GF-D8 (cell line): ENCODE measurements at places on chromosomes 3 and 15.

DNA sequence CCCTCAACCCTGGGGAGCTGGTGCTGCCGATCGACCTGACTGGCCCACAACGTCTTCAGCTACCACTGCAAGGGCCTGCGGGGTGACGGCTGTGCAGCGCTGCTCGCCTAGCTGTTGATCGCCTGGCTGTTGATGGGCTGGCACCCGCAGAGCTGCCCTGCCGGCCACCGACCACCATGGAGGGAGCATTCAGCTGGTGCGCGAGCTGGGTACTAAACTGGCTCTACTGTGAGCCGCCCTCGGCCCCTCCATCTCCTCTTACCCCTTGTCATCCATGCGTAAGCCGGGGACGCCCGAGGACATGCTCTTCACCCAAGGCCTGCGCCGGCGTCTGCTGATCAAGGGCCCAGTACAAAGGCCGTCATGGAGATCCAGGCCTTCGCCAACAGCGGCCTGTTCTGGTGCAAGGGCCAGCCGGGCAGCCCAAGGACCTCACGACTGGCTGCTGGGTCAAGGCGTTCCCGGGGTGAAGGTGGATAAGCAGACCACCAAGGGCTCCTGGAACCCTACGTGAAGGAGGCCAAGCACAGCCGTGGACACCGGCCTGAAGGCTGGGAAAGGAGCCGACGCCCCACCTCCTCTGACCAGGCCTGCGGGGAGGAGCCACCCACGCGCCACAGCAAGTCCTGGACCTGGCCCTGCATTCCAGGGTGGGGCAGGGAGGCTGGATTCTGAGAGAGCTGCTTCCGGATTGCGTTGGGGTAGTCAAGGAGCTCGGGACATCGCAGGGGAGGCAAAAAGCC, 46.9 kb downstream of the SFMBT1 start:
- DNase-seq = no peak

DNA sequence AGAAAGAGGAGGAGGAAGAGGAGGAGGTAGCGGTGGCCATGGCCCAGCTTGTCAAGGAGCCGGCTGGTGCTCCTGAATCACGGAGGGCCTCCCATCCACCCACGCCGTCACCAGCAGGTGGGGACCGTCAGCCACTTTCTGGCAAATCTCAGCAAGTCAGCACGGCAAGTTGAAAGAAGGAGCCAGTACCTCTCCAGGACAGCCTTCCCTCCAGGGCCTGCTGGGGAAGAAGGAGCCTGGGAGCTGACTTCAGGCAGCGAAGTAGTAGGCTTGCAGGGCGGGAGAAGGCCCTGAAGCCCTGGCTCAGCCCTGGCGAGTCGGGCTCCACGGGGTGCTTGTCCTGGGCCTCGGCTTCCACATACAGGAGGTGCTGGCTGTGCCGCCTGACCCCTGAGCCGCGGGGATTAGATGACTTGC, 99.2 kb upstream of the TRPM1 start:
- DNase-seq = no peak

DNA sequence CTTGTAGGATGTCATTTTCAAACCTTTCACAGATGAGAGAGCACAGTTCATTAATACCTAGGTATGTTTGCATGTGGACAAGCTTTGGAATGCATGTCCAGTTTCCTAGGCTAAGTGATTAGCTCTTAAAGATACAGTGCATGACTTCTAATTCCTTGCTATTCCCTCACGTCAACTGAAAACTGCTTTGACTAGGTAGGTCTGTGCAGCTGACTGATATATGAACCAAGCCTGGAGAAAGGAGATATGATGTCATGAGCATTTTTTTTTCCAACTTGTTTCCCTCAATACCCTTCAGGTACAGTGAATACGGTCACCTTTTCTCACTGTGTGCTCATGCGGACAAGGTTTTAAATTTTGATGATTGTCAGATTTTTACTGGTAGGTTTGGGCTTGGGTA, 41.6 kb upstream of the TASOR start:
- DNase-seq = no peak

- DNase-seq = no peak
Observed at GRCh38 chr3:43921056-43921648, 230.4 kb downstream of the ABHD5 start.

GRCh38 chr3:38111696-38112377, 25.1 kb downstream of the ACAA1 start:
- DNase-seq = no peak

DNA sequence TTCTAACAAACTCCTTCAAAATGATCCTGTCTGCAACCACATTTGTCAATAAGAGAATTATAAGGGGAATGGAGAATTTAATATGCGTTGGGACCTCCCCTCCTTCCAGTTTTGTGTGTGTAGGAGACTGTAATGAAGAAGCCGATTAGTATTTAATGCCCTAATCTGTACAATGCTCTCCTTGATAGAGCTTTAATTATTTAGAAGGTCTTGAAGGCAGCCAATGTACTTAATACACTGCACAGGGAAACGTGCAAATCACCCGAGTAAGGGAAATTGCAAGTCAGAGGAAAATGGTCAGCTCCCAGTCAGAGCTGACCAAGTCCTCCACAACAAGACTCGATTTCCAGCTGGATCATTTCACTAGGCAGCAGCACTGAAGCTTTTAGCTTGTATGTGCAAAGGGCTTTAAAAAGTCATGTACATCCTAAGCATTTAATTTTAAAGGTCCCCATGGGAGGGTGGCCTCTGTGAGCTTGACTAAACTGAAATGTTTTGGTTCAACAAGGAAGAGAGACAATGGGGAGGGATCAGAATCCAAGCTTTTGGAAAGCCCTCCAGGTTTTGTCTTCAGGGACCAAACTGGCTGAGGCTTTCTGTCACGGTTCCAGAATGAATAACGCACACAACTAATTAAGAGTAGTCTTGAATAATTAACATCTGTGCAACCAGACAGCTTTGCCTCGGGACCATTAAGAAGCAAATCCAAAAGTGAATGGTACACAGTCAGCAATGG, 159.8 kb upstream of the MITF start:
- DNase-seq = no peak

DNA sequence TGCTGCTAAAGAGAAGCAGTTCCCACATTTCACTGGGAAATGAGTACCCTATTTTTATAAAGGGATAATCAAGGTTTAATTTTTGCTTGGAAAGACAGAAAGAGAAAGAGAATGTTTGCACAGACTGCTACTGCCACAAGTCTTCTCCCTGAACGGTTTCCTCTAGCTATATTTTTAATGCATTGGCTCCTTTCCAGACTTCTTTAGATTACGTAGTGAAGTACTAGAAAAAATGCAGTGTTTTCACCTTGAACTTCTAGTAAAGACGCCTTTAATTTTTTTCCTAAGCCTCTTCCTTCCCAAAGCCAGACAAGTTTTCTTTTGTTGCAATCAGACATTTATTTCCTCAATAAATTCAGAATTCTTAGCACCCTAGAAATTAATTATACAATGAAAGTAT, 248.3 kb upstream of the CCDC54 start:
- DNase-seq = no peak

- DNase-seq = no peak
Observed at GRCh38 chr15:87287156-87287555, 969.4 kb downstream of the NTRK3 start.

DNA sequence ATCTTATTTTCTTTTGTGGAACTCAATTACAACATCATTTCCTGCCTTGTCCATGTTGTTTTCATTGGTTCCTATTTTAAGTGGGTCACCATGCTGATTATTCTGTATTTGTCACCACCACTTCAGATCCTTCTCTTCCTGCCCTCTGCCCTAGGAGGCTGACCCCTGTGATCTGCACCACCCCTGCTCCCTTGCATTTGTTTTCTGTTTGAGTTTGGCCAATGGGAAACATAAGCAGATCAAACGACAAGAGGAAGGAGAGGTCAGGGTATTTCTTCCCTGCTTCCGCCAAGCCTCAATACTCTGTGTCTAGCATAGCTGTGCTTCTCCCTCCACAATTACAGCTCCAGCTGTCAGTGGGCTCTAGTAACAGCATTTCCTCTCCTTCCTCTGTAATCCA, 71.6 kb downstream of the IMPG2 start:
- no peak for DNase-seq

- no peak for DNase-seq
Observed at GRCh38 chr3:80192936-80193335, 425.1 kb upstream of the ROBO1 start.

GRCh38 chr3:192675958-192676649, 51.2 kb downstream of the FGF12 start:
- no peak for DNase-seq

- DNase-seq = no peak
Observed at GRCh38 chr3:133393204-133393603, 6.7 kb upstream of the BFSP2 start.

- peak; percentile 53 for DNase-seq
Observed at GRCh38 chr3:157174290-157174648, 14.3 kb upstream of the CCNL1 start.

- DNase-seq = no peak
Observed at GRCh38 chr3:117743993-117744392, 1034.4 kb downstream of the TUSC7 start.

- no peak for DNase-seq
Observed at GRCh38 chr3:152128356-152128755, 140.4 kb upstream of the MBNL1 start.

GRCh38 chr3:72255191-72255590, 470.2 kb upstream of the PROK2 start:
- DNase-seq = no peak

GRCh38 chr3:71132995-71133730, 450.4 kb downstream of the FOXP1 start:
- DNase-seq = no peak

GRCh38 chr15:38882221-38882620, 317.6 kb upstream of the RASGRP1 start:
- DNase-seq = no peak

DNA sequence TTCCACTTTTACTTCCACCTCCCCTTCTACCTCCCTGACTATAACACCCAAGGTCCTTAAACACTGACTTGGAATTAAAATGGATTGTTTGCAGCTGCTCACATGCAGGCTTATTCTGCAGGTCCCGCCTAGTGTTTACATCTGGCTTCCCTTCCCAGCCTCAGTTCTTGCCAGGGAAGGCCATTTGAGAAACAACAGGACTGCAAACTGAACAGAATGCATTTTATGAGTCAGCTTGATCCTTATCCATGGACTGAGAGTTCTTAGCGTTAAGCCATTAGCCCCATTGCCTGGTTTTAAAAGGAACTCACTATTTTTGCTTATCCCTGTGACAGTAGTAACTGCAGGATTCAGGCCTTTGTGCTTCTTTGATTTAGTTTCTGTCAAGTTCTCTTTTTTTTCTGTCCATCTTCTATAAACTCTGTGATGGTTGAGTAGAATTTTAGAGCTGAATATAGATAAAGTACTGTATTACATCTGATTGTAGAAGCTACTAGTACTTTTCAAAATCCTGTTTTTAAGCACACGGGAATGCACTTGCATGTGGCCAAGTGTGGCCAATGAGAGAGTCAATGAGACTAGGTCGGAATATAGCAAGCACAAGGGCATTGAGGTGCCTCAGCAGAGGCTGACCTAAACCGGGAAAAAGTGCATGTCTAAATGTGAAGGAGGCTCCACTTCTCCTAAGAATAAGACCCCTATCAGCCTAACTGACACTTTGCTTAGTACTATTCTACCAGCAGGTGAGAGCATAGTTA, 106.4 kb downstream of the TUSC7 start:
- DNase-seq = no peak

- no peak for DNase-seq
Observed at GRCh38 chr3:191094057-191094845, 104.8 kb upstream of the OSTN start.

DNA sequence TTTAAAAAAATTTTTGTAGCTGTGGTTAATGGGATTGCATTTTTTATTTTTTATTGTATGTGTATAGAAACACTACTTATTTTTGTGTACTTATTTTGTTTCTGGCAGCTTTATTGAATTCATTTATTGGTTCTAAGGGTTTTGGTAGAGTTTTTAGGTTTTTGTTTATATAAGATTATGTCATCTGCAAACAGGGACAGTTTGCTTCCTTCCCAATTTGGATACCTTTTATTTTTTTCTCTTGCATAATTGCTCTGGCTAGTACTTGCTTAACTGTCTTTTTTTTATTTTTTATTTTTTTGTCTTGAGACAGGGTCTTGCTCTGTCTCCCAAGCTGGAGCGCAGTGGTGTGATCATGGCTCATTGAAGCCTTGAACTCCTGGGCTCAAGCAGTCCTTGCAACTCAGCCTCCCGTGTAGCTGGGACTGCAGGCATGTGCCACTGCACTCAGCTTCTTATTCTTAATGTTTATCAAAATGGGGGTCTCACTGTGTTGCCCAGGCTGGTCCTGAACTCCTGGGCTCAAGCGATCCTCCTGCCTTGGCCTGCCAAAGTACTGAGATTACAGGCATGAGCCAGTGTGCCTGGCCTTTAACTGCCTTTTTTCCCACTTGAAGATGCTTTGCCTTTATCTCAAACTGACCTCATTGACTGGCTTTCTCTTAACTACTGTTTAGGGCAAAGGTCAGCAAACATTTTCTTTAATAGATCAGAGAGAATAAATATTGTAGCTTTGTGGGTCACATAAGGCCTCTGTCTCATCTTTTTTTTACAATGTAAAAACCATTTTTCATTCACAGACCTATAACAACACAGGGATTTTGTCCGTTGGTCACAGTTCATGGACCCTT, 8.6 kb downstream of the TFG start:
- no peak for DNase-seq

DNA sequence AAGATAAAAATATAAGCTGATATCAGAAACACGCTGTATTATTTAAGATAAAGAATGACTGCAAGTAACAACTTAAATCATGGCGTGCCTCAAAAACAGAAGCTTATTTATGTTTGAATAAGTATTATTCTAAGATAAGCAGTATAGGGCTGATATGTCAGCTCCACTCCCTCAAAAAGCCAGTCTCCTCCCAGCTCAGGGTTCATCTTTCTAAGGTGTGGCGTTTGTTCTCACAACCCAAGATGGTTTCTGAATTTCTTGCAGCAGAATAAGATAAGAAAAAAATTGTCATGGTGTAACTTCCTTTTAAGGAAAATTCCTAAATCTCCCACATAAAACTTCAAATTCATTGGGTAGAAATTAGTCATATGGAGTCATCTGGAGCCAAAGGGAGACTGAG, 166.1 kb upstream of the POU1F1 start:
- DNase-seq = no peak

GRCh38 chr3:150286390-150287147, 121.5 kb upstream of the TSC22D2 start:
- DNase-seq = no peak

- DNase-seq = no peak
Observed at GRCh38 chr3:9803494-9803893, 6.6 kb upstream of the TTLL3 start.

- peak; percentile 86 for DNase-seq
Observed at GRCh38 chr3:52240059-52240885, 1.3 kb upstream of the TWF2 start.

GRCh38 chr15:101639667-101640066, 12.5 kb downstream of the TM2D3 start:
- DNase-seq = no peak

DNA sequence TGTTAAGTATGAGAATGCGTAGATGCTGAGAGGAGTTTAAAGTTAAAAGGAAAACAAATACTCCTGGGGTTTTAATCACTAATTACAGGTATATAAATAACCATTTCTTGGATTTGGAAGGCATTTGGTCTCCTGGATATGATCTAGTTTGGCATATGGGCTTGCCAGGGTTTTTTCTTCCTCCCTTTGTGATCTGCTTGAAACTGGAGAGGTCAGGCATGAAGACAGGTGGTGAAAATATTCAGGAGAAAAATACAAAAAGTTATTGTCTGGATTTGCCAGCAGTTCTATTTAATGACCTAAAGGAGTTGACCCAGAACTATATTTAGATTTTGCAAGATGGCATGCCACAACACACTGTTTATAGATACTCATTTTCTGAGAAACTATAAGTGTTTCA, 136.3 kb downstream of the DIPK2A start:
- no peak for DNase-seq
